ENCODE measurements at places on chromosomes 16 and 17.

GRCh38 chr16:75099075-75099667 is 17.4 kb downstream of the LDHD start:
- DNase-seq, result no peak

DNA sequence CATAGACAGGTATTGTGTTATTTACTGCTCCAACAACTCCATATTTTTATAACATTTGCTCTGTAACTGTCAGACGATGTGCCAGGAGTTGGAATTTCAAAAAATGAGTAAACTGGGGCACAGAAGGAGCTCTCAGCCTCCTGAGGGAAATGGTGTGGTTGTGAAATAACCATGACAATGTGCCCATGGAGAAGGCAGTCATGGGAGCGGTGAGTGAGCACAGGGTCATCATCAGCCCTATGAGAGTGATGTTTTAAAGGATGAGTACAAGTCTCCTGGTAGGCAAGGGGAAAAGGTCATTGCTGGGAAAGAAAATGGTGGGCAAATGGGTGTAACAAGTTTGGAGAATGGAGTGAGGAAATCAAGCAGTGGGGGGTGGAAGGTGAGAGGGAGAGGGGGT is 115.0 kb upstream of the SEC14L1 start:
- DNase-seq, result no peak

- peak; percentile 73 for DNase-seq
These were observed 608 bp downstream of the AXIN2 start for GRCh38 chr17:65560628-65561451.

DNA sequence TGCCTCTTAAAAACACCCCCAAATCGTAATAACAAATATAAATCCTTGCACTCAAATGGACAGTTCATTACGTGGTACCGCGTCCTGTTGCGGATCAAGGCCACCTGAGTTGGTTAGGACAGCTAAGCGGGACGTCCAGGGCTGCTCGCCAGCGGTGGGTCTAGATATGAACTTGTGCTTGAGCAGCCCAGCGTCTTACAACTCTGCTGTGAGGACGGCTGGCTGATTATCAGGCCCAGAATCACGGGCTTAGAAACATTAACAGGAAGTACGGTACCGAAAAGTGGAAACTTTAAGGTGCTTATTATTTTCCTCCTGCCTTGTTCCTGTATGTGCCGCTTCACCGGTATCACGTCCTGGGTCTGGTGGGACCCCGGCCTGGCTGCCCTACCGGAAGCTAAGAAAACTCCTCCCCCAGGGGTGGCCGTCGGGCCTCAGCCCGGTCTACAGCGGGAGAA is 832 bp upstream of the SRRM2 start:
- no peak for DNase-seq

DNA sequence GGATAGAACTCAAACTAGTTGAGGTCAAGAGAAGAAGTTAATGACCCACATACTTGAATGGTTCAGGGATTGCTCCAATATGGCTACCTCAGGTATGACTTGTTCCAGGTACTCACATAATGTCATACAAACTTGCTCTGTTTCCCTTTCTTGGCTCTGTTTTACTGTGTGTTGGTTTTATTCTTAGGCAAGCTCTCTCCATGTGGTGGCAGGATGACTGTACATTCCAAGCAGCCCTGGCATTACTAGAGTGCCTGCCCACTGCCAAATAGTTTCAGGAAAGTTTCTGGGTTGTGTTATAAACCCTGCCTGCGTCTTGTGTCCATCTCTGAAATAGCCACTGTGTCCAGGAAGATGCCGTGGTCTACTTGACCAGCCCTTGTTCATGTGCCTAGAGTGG is 476.8 kb downstream of the SHISA9 start:
- DNase-seq, result no peak

DNA sequence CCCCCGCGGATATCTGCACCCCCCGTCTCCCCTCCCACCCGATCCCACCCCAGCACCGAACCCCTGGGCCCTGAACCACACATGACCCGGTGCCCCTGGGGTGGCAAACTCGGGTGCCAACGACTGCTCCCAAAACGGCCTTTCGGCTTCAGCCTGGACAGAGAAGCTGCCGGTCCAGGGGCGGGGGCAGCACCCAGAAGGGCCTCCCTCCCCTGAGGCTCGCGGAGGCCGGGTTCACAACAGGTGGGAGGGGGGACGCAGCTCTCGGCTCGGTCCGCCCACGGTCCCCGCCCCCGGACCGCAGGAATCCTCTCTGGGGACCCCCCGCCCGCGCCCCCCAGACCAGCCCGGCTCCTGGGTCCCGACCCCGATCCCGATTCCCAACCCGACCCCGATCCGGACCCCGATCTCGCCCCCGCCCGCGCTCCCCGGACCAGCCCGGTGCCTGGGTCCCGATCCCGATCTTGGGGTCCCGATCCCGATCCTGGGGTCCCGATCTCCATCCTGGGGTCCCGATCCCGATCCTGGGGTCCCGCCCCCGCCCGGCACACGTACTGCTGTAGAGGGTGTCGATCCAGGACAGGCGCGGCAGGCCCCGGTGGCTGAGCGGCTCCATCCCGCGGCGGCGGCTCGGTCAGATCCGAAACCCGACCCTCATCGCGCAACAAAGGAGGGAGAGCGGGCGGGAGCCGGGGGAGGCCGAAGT is 516 bp downstream of the ABR start:
- no peak for DNase-seq

- no peak for DNase-seq
These were observed 19.2 kb downstream of the ADCY7 start for GRCh38 chr16:50285406-50286003.

DNA sequence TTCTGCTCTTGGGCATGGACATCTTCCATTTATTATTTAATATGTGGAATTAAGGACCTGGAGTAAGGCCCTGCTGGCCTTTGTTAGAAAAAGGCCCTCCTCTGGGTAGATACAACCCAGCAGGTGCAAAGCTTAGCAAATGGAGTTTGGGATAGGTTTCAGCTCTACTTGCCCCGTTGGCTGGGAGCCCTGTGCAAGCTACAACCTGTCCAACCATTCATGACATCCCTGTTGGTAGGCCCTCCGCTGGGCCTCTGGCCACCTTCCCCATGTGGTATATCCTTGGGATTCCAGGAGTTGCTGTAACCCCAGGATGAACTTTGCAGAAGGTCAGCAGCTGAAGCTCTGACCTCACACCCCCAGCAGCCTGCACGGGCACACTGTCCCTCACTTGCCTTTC is 6.4 kb downstream of the NGFR start:
- DNase-seq, result no peak

DNA sequence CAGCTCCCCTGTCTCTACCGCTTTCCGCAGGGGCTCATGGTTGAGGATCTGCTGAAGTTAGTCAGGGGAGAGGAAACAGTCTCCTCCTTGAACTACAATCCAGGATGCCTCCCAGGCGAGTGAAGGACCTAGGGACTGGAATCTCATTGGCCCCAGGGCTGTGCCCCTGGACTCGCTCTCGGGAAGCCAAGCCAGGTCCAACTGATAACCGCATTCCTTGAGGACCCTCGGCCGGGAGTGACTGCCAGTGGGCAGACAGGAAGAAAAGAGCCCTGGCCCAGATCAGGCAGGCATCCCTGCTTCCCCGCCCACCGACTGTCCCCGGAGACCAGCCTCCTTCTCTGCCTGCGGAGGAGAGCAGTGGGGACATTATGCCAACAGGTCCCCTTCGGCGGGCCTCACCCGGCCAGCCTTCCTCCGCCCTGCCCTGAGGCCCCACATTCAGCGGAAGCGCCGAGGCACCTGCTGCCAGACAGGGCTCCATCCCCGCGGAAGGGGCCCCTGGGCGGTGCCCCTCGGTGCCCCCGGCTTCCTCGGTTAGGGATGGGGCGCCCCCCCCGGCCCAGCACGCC is 776 bp downstream of the LRRC75A start:
- DNase-seq, result no peak

DNA sequence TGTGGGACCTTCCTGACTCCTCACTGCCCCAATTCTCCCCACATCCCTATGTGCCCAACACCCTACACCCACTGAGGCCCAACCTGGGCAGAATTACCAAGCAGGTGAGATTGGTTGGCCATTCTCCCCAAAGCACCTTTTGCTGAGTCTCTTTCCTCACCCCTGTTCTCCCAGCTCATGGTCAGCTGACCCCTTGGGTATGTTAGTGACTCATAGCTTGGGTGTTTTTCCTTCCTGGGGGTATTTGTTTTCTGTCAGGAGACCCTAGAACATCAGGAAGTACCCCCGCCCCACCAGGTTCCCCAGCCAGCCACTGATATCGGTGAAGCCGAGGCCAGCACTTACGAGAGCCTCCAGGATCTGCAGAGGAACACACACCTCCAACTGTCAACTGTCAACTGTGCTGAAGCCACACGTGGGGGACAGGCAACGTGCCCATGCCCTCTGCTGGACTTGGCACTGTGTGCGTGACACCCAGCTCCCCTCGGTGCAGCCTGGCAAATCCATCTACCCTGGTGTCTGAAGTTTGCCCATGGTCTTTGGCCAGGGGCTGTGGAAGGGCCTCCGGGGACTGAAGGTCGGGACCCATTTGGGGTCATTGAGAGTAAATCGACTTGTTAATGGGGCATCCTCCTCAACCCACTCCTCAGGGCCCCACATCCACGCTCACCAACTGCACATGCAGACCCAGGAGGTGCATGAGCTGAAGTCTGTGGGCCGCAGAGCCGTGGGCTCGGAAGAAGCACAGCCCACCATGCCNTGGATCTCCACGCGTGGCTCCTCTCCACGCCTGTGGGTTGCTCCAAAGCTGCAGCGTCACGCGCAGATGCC is 53.1 kb downstream of the METRNL start:
- no peak for DNase-seq

- DNase-seq, result no peak
These were observed 6.1 kb upstream of the EFTUD2 start for GRCh38 chr17:44905006-44906000.

- DNase-seq, result no peak
These were observed 47.4 kb downstream of the TBX4 start for GRCh38 chr17:61499632-61500031.

DNA sequence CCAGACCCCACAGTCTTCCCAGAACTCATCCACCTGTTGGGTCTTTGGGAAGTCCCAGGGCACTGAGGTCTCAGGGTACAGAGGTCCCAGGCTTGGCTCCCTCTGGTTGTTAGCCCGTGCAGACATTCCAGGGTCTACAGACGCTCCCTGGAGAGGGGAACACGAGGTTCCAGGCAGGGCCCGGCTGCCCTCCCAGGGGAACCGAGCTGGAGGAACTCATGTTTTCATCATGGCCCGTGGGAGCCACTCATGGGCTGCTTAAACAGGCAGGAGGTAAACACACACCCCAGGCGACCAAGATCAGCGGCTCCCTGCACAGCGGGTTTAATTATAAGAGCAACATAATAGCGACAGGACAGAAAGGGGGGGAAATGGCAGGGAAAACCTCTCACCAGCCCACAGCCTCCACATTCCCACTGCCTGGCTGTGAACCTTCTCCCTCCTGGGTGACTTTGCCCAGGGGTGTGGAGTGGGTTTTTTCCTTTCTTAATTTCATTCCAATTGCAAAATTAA is 36.5 kb downstream of the TRARG1 start:
- no peak for DNase-seq

DNA sequence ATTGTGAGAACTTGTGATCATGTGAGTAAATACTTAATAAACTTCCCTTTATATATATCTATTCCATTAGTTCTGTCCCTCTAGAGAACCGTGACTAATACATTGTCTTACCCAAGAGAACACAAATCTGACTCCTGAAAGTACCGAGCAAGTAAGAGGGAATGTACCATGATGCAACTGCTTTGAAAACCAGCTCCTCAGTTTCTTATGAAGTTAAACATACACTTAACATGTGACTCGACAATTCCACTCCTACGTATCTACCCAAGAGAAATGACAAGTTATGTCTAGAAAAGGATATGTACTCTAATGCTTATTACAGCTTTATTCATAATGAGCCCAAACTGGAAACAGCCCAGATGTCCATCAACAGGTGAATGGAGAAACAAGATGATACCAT is 8.8 kb upstream of the GJD3 start:
- no peak for DNase-seq

GRCh38 chr17:48628649-48629410 is 2.7 kb upstream of the HOXB9 start:
- no peak for DNase-seq

GRCh38 chr17:37813751-37814150 is 68.9 kb upstream of the HNF1B start:
- DNase-seq, result no peak

GRCh38 chr17:2436316-2436905 is 35.6 kb upstream of the MNT start:
- no peak for DNase-seq

DNA sequence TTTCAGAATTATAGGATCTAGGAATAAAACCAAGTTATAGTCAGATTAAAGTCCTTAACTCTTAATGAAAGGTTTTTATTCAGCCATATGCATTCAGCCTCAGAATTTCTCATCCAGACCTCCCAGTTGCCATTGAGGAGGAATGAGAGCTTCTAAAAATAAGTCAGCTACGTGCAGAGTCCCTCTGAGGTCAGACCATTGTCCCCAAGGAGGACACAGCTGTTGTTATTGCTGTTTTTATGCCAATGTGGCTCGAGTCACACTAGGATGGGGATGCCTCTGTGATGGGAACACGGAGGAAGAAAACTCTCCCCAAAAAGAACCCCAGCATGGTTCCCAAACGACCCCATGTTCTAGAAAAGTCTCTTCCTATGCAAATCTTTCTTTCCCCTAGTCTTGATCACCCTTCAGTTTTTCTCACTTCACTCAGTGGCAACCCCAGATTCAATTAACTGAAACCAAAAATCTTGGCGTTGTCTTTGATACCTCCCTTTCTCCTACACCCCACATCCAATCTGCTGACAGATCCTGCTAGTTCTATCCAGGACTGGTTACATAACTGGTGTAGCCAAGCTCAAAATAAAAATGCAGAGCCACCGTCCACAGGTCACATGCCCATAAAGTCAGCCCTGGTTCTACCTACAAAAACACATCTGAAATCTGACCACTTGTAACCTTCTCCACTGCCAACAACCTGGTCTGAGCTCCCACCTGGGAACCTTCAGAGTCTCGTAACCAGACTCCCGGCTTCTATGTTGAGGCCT is 138.2 kb upstream of the ERCC4 start:
- DNase-seq, result no peak

- DNase-seq, result no peak
These were observed 9.1 kb upstream of the ANKFN1 start for GRCh38 chr17:56144223-56144622.

DNA sequence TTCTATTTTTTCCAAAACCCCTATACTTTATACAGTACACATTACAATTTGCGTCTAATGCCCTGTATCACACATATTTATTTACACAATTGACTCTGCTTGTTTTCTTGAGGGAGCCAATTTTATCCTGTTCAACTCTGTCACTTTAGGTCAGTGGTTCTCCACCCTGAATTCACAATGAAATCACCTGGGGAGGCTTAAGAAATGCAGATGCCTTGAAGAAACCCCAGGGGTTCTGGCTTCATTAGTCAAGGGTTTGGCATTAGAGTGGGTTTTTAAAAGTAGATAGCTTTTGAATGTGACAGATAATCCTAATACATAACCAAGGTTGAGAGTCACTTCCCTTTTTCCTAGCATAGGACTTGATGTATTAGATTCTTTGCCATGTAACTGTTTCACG is 398.6 kb upstream of the ERCC4 start:
- no peak for DNase-seq

GRCh38 chr17:41535764-41536481 is 7.8 kb upstream of the KRT19 start:
- no peak for DNase-seq
